ENCODE measurements at places on chromosomes 11 and 22. TPM values are rescaled to one million over a fixed set of nuclear protein-coding genes. Genes with fewer than 3 reads are reported as not detected.
A peak's percentile ranks its signal among the peaks of the same experiment; 100 is the strongest.

DNA sequence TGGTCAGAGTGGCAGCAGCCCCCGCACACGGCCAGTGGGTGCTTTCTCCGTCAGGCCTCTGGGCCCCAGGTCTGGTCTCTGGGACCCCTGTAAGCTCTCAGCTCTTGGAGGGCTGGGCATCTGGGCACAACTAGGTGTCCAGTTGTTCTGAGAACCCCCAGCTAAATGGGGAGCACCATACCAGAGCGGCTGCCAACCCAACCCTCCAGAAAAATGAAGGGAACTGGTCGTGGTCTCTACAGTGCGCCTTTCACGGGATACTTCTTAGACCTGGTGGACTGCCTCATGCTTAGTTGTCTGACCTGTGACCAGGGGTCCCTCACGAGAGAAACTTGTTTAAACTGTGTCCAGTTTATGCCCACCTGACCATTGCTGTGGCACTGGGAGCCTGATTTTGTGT, 104.9 kb downstream of the BCR start:
- DNase-seq: no peak
- peaks cover 24% of the 10 kb centered on the region for H3K4me1 ChIP-seq
- H3K27me3 ChIP-seq: no peaks in the 10 kb centered on the region
- H3K27ac ChIP-seq: peak overlapping the region; percentile 87
- H3K4me3 ChIP-seq: no peak overlapping the region

IGLL1 gene
- polyA plus RNA-seq: not detected

DNA sequence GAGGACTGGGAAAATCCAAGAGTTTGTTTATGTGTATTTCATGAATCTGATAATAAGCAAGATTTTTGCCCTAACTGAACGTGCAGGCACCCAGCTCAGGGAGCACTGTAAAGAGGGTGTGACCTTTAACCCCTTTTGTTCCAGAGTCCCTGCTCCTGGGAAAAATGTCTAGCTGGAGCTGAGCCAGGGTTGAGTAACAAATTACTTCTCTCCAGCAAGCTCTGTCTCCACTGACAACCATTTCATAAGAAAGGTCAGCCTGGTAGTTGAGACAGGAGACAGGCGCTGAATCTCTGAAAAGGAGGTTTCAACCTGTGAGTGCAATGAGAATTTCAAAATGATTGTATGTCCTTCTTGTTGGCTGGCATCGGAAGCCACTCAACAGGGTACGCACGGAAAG, 156.4 kb upstream of the NARS2 start:
- DNase-seq: no peak
- H3K4me1 ChIP-seq: no peaks in the 10 kb centered on the region
- no peaks in the 10 kb centered on the region for H3K27me3 ChIP-seq
- H3K36me3 ChIP-seq: no peaks in the 10 kb centered on the region
- H3K4me3 ChIP-seq: no peak overlapping the region

- H3K36me3 ChIP-seq: no peaks in the 10 kb centered on the region
- no peaks in the 10 kb centered on the region for H3K27me3 ChIP-seq
- no peaks in the 10 kb centered on the region for H3K4me1 ChIP-seq
- H3K27ac ChIP-seq: no peak overlapping the region
- DNase-seq: no peak
Observed at GRCh38 chr11:131278472-131278871, 91.9 kb upstream of the NTM start.

DNA sequence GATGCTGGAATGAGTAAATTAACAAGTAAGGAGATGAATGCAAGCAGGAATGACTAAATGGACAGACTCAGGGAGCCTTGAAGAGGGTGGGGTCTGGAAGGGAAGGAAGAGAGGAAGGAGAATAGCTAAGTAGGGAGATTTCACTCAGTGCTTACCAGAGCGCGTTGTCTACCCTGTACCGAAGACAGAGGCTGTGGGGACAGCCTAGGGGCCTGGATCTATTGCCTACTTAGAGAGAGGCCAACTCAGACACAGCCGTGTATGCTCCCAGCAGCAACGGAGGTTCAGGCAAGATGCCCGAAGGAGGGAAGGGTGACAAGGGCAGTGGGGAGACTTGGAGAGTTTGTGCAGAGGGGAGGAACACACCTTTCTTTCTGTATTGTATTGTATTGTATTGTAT, at the start of gene FOLR2:
Gene FOLR2, plus strand, starts transcription at position 157 of the 400 bp plus-strand sequence. CDS start 1,791 bp downstream, outside the sequence.
- H3K36me3 ChIP-seq: no peaks in the 10 kb centered on the region
- peak; percentile 13 for DNase-seq
- H3K27ac ChIP-seq: no peak within 1 kb of the TSS
- peaks cover 10% of the 10 kb centered on the region for H3K27me3 ChIP-seq
- H3K4me3 ChIP-seq: no peak within 1 kb of the TSS
- H3K4me1 ChIP-seq: no peaks in the 10 kb centered on the region

TMEM86A gene
- polyA plus RNA-seq: 0.76 TPM

GRCh38 chr11:35721651-35722282, 59.2 kb downstream of the TRIM44 start:
- peaks cover 10% of the 10 kb centered on the region for H3K36me3 ChIP-seq
- no peaks in the 10 kb centered on the region for H3K27me3 ChIP-seq
- H3K27ac ChIP-seq: no peak overlapping the region

DNA sequence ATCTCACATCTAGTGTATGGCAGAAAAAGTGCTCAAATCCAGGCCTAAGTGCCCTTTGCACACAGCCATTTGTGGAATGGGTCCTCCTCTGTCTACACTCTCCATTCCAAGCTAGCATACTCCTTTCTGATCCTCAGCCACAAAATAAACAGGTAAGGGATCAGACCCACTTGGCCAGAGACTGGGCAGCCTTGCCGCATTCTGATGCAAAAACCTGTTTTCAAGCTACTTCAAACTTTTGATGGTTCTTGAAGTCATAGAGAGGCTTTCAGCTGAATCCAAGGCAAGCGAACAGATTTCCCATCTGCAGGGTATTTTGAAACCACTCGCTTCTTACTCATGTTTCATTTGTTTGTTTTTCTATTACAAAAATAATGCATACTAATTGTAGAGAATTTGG, 136.6 kb upstream of the NAV2 start:
- H3K27me3 ChIP-seq: no peaks in the 10 kb centered on the region
- no peaks in the 10 kb centered on the region for H3K36me3 ChIP-seq
- DNase-seq: no peak
- no peak overlapping the region for H3K27ac ChIP-seq
- no peak overlapping the region for H3K4me3 ChIP-seq
- peaks cover 24% of the 10 kb centered on the region for H3K4me1 ChIP-seq

GRCh38 chr11:45737056-45737455, 67.9 kb upstream of the SLC35C1 start:
- H3K27me3 ChIP-seq: no peaks in the 10 kb centered on the region
- no peaks in the 10 kb centered on the region for H3K36me3 ChIP-seq
- DNase-seq: no peak
- no peak overlapping the region for H3K27ac ChIP-seq
- H3K4me1 ChIP-seq: no peaks in the 10 kb centered on the region
- no peak overlapping the region for H3K4me3 ChIP-seq

ANGPTL5 gene
- polyA plus RNA-seq: not detected

GRCh38 chr11:41074318-41074717, 385.1 kb downstream of the LRRC4C start:
- no peak overlapping the region for H3K4me3 ChIP-seq
- H3K36me3 ChIP-seq: no peaks in the 10 kb centered on the region
- DNase-seq: no peak
- H3K27ac ChIP-seq: no peak overlapping the region

- H3K27me3 ChIP-seq: no peaks in the 10 kb centered on the region
- no peaks in the 10 kb centered on the region for H3K4me1 ChIP-seq
- no peak overlapping the region for H3K4me3 ChIP-seq
- no peak overlapping the region for H3K27ac ChIP-seq
- no peaks in the 10 kb centered on the region for H3K36me3 ChIP-seq
- DNase-seq: no peak
Observed at GRCh38 chr22:47375621-47376321, 613.3 kb downstream of the TBC1D22A start.

SLC22A12 gene
- not detected for polyA plus RNA-seq

- no peak overlapping the region for H3K27ac ChIP-seq
- H3K27me3 ChIP-seq: no peaks in the 10 kb centered on the region
- H3K4me1 ChIP-seq: no peaks in the 10 kb centered on the region
- H3K4me3 ChIP-seq: no peak overlapping the region
- DNase-seq: no peak
Observed at GRCh38 chr11:70040869-70041501, 37.1 kb upstream of the ANO1 start.

TRIM29 gene
- polyA plus RNA-seq: 287 TPM

Measured in stomach (tissue), 19 donors.